ENCODE measurements at places on chromosomes 12 and 14. TPM values are rescaled to one million over a fixed set of nuclear protein-coding genes. Genes with fewer than 3 reads are reported as not detected.
A peak's percentile ranks its signal among the peaks of the same experiment; 100 is the strongest.

GRCh38 chr12:70290116-70290515, 46.9 kb downstream of the CNOT2 start:
- H3K4me1 ChIP-seq: peaks cover 25% of the 10 kb centered on the region
- H3K27ac ChIP-seq: peak overlapping the region; percentile 1
- no peaks in the 10 kb centered on the region for H3K27me3 ChIP-seq
- peaks cover 27% of the 10 kb centered on the region for H3K36me3 ChIP-seq
- no peak for DNase-seq

KRT72 gene
- total RNA-seq: not detected

DNA sequence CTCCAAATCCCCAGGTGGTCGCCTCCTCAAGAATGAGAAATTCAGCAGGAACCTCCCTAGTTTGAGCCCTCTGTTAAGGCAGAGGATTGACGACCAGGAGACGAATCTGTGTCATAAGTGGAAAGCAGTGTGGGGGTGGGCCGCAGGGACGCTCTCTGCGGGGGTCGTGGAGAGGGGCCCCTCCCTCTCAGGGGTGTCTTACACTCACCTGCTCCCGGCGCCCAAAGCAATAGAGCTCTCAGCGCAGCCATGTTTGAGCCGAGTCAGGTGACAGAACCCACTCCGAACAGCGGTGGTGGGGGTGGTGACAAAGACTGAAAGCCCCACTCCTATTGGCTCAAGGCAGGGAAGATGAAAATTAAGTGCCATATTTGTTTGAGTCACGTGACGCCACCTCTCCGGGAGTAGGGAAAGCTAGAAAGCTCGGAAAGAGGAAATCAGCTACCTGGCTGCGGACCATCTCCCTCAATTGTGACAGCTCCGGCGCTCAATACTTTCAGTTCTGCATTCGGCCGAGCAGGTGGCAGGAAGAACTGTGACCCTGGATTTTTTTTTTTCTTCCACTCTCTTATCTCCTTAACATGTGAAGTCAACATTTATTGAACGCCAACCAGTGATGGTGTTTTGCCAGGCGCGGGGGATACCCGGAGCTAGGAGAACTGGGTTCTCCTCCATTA, at the start of gene ZFYVE26:
ZFYVE26 (minus strand) TSS at position 265 of the 677 bp plus-strand sequence. CDS start 627 bp downstream, outside the sequence.
- H3K36me3 ChIP-seq: 0 out of 2 replicates have a peak, but pooled peaks cover 5% of the 10 kb centered on the region
- H3K4me1 ChIP-seq: peaks cover 39% of the 10 kb centered on the region
- H3K27ac ChIP-seq: peak within 1 kb of the TSS; percentile 93
- H3K4me3 ChIP-seq: peak within 1 kb of the TSS; percentile 97

DNA sequence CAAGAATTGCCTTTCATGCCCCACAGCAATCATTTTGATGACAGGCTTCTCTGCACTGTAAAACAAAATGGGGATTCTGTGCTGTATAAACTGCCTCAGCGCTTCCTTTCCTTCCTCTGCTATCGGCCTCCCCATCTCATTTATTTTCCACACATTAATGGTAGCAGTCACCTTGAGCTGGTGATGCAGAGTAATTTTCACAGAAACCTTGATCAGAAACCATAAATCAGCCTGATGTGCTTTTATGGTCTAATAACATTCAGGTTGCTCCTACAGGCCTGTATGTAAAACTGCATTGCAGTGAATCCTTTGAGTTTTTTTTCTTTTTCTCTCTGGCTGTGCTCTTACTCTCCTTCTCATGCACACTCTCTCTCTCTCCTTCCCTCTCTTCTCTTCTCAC, 578.4 kb upstream of the STXBP6 start:
- no peak overlapping the region for H3K27ac ChIP-seq
- DNase-seq: no peak
- H3K4me1 ChIP-seq: no peaks in the 10 kb centered on the region
- no peaks in the 10 kb centered on the region for H3K36me3 ChIP-seq

GRCh38 chr12:31737345-31737744, 8.5 kb upstream of the AMN1 start:
- DNase-seq: no peak
- no peak overlapping the region for H3K4me3 ChIP-seq
- H3K27me3 ChIP-seq: peaks cover 2% of the 10 kb centered on the region
- peak overlapping the region; percentile 93 for H3K27ac ChIP-seq
- H3K36me3 ChIP-seq: peaks cover 19% of the 10 kb centered on the region
- peaks cover 41% of the 10 kb centered on the region for H3K4me1 ChIP-seq

DNA sequence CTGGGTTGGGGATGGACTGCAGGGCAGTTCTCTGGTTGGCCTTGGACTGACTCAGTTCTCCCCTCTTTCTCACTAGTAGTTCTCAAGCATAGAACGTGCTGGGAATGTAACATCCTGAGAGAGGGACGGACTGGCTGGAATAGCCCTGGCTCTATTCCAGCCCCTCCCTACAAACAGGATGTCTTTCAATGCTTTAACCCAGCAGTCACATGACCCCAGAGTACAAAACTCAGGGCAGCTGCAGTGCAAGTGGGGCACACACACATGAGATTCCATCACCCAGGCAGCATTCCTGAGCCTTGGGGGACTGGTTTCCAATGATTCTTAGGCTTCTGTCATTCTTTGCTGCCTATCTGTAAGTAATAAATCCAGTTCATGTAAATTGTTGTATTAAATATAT, 1.6 kb upstream of the ACOT6 start:
- H3K27ac ChIP-seq: no peak overlapping the region
- no peak for DNase-seq
- peaks cover 12% of the 10 kb centered on the region for H3K27me3 ChIP-seq
- H3K36me3 ChIP-seq: no peaks in the 10 kb centered on the region

GRCh38 chr12:79911889-79912656, 22.8 kb downstream of the PPP1R12A start:
- peaks cover 9% of the 10 kb centered on the region for H3K36me3 ChIP-seq
- peak overlapping the region; percentile 64 for H3K27ac ChIP-seq
- H3K27me3 ChIP-seq: no peaks in the 10 kb centered on the region
- peak overlapping the region; percentile 3 for H3K4me3 ChIP-seq
- peaks cover 61% of the 10 kb centered on the region for H3K4me1 ChIP-seq
- DNase-seq: peak; percentile 33

PTMS gene
- total RNA-seq: 484 TPM

- no peaks in the 10 kb centered on the region for H3K27me3 ChIP-seq
- DNase-seq: no peak
- no peak overlapping the region for H3K4me3 ChIP-seq
- H3K27ac ChIP-seq: no peak overlapping the region
These were observed 32.3 kb downstream of the TSPAN8 start for GRCh38 chr12:71125515-71125914.

DNA sequence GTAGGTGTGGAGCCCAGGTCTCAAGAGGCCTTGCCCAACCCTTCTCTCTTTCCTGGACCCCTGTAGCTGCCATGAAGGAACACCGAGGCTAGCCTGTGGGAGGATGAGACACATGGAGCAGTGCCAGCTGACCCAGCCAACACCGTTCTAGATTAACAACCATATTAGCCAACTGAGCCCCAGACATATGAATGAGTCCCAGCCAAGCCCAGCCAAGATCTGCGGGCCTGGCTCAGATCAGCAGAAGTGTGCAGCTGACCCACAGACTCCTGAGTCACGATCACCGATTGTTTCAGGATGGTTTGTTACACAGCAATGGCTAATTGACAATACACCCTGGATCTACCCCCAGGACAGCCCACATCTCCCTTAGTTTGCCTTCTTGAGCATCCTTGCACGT, 82.1 kb downstream of the NTF3 start:
- no peaks in the 10 kb centered on the region for H3K36me3 ChIP-seq
- H3K27ac ChIP-seq: no peak overlapping the region
- H3K27me3 ChIP-seq: no peaks in the 10 kb centered on the region
- H3K4me1 ChIP-seq: peaks cover 12% of the 10 kb centered on the region
- no peak overlapping the region for H3K4me3 ChIP-seq
- DNase-seq: no peak

- H3K27me3 ChIP-seq: peaks cover 20% of the 10 kb centered on the region
- H3K36me3 ChIP-seq: no peaks in the 10 kb centered on the region
- DNase-seq: no peak
- H3K4me3 ChIP-seq: no peak overlapping the region
- H3K4me1 ChIP-seq: no peaks in the 10 kb centered on the region
These were observed 66.6 kb downstream of the SINHCAF start for GRCh38 chr12:31259136-31259886.

OVCH1 gene
- total RNA-seq: not detected

- H3K27ac ChIP-seq: no peak overlapping the region
- peaks cover 7% of the 10 kb centered on the region for H3K4me1 ChIP-seq
- no peaks in the 10 kb centered on the region for H3K27me3 ChIP-seq
These were observed 126.6 kb upstream of the PRKD1 start for GRCh38 chr14:30054201-30054600.

SYCP3 gene
- not detected for total RNA-seq

PAX9 gene
- 0.35 TPM for total RNA-seq

- no peak overlapping the region for H3K27ac ChIP-seq
- DNase-seq: no peak
- H3K4me3 ChIP-seq: no peak overlapping the region
- peaks cover 30% of the 10 kb centered on the region for H3K4me1 ChIP-seq
- no peaks in the 10 kb centered on the region for H3K36me3 ChIP-seq
These were observed 32.7 kb downstream of the VCPKMT start for GRCh38 chr14:50083467-50084337.

DNA sequence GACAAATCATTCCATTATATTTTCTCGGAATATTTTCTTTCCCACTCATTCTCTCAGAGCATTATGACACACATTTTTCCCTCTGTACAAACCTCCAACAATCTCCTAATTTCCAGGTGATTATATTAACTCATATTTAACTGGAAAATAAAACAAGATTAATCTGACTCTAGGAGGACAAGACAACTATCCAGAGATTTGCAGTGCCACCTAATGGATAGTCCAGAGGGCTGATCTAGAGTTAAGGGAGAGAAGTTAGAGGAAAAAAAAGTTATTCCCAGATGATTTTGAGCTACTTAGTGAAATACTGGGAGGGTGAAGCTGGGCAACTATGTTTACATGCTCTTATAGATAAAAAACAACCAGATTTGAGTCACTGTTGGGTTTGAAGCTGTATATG, 161.7 kb downstream of the ALX1 start:
- no peak for DNase-seq
- H3K4me3 ChIP-seq: no peak overlapping the region
- no peaks in the 10 kb centered on the region for H3K36me3 ChIP-seq

DNA sequence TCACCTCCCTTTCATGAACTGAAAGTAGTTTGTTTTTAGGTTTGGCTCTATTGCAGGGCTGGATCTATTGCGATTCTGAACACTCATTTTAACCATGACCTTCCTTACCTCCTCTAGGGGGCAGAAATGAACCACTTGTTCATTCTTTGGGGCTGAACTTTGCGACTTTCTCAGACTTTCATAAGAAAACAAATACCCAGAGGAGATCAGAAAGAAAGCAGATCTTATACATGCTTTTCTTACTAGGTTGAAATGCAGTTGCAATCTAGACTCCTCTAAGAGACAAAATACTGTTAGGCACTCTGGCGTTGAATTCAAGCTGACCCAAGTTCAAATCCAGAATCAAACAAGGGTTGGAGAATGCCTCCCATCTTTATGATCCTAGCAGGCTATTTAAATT, 32.6 kb upstream of the PLEKHG3 start:
- H3K4me1 ChIP-seq: peaks cover 5% of the 10 kb centered on the region
- H3K27ac ChIP-seq: no peak overlapping the region
- peak; percentile 61 for DNase-seq
- peaks cover 8% of the 10 kb centered on the region for H3K27me3 ChIP-seq

- H3K27ac ChIP-seq: no peak overlapping the region
- 0 out of 2 replicates have a peak, but pooled peaks cover 4% of the 10 kb centered on the region for H3K36me3 ChIP-seq
- no peak overlapping the region for H3K4me3 ChIP-seq
- no peak for DNase-seq
- peaks cover 21% of the 10 kb centered on the region for H3K4me1 ChIP-seq
These were observed 3.2 kb downstream of the RABGGTA start for GRCh38 chr14:24268225-24268624.

GRCh38 chr12:12689647-12690300, 6.2 kb downstream of the GPR19 start:
- peaks cover 20% of the 10 kb centered on the region for H3K4me1 ChIP-seq
- no peaks in the 10 kb centered on the region for H3K36me3 ChIP-seq
- peaks cover 3% of the 10 kb centered on the region for H3K27me3 ChIP-seq
- no peak for DNase-seq

- H3K27me3 ChIP-seq: peaks cover 20% of the 10 kb centered on the region
- no peaks in the 10 kb centered on the region for H3K4me1 ChIP-seq
- no peak overlapping the region for H3K4me3 ChIP-seq
- H3K36me3 ChIP-seq: no peaks in the 10 kb centered on the region
These were observed 22.5 kb upstream of the BCL2L14 start for GRCh38 chr12:12048266-12048665.

KCNMB4 gene
- total RNA-seq: 0.20 TPM

GRCh38 chr12:27672051-27672450, 24.2 kb upstream of the REP15 start:
- no peak overlapping the region for H3K27ac ChIP-seq
- no peak for DNase-seq
- no peak overlapping the region for H3K4me3 ChIP-seq

TOMM20L gene
- not detected for total RNA-seq

GRCh38 chr14:67583711-67584644, 16.1 kb downstream of the PIGH start:
- peak; percentile 43 for DNase-seq
- H3K36me3 ChIP-seq: no peaks in the 10 kb centered on the region
- H3K27ac ChIP-seq: no peak overlapping the region

GRCh38 chr12:16165506-16165905, 112.0 kb downstream of the SLC15A5 start:
- peaks cover 7% of the 10 kb centered on the region for H3K27me3 ChIP-seq
- H3K4me3 ChIP-seq: no peak overlapping the region
- H3K36me3 ChIP-seq: no peaks in the 10 kb centered on the region
- DNase-seq: peak; percentile 35
- no peak overlapping the region for H3K27ac ChIP-seq

KRT81 gene
- 0.63 TPM for total RNA-seq

DNA sequence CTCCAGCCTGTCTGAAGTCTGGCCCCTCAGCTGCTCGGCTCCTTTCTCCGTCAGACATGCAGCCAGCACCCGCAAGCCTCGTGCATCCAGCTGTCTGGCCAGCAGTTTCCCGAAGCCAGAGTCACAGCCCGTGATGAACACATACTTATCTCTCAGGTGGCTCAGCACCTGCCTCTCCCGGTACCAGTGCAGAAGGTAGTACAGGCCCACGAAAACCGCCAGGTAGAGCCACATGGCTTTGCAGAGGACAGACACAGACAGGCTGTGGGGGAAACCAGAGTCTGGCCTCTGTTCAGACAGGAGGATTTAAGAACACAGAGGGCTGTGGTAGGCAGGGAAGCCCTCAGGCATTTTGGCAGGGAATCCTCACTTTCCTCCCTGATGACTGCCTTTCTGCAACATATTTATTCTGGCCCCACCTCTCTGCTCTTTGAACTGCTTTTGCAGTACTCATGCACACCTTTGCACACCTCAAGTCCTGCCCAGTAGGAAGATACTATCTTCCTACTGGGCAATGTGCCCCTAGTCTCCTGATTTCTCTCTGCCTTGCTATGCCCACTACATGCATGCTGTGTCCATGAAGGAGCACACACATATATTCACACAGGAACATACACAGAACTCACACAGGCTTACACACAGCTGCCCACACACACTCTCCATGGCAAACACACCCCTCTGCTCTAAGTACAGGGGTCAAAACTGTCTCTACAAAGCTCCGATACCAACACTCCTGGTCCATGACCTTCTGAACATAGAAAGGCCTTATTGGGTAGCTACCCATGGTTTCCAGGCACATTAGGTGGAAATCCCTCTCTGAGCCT, at the start of gene RDH16:
RDH16 (minus strand) TSS at position 380 of the 824 bp plus-strand sequence; CDS start at position 234, 146 bp downstream.
- peaks cover 53% of the 10 kb centered on the region for H3K27me3 ChIP-seq
- no peak within 1 kb of the TSS for H3K4me3 ChIP-seq
- H3K36me3 ChIP-seq: no peaks in the 10 kb centered on the region
- H3K4me1 ChIP-seq: no peaks in the 10 kb centered on the region

PROX2 gene
- total RNA-seq: not detected

SLC5A8 gene
- not detected for total RNA-seq

GRCh38 chr14:50025776-50026175, 90.6 kb downstream of the VCPKMT start:
- 0 out of 2 replicates have a peak overlapping the region, but pooled peaks have one; percentile 38 for H3K27ac ChIP-seq
- no peak overlapping the region for H3K4me3 ChIP-seq
- peaks cover 1% of the 10 kb centered on the region for H3K27me3 ChIP-seq
- H3K36me3 ChIP-seq: peaks cover 23% of the 10 kb centered on the region

Measured in HFFc6 (cell line).